Endothelial cell of coronary artery (primary cell): ENCODE measurements at places on chromosomes 12 and 14. TPM values are rescaled to one million over a fixed set of nuclear protein-coding genes. Genes with fewer than 3 reads are reported as not detected.

GRIP1 gene
- 0.09 TPM in 2 replicates for total RNA-seq

DBX2 gene
- total RNA-seq, result not detected in 2 replicates

KRT8 gene
- 9.2 and 20.7 TPM in 2 replicates for total RNA-seq

NINJ2 gene
- 0.28 and 0.90 TPM in 2 replicates for total RNA-seq

PCK2 gene
- 5.1 and 17.4 TPM in 2 replicates for total RNA-seq
